A549 treated with RU486 at 1 μM for 4 hours (cell line): ENCODE measurements at places on chromosomes 7 and 10. TPM values are rescaled to one million over a fixed set of nuclear protein-coding genes. Genes with fewer than 3 reads are reported as not detected.

The IL6 gene
- 2.0 to 4.6 TPM (median 2.9 TPM) in 5 replicates for total RNA-seq

The DKK1 gene
- total RNA-seq, result 328 to 429 TPM (median 377 TPM) in 5 replicates

The BLNK gene
- not detected in 5 replicates for total RNA-seq

The LEP gene
- not detected in 5 replicates for total RNA-seq

The ELOVL3 gene
- 0.10 to 0.27 TPM (median 0.25 TPM) in 5 replicates for total RNA-seq

The CCDC7 gene
- total RNA-seq, result 0.22 to 1.5 TPM (median 0.54 TPM) in 5 replicates

The PDE6C gene
- total RNA-seq, result not detected in 5 replicates

The YWHAG gene
- 151 to 243 TPM (median 234 TPM) in 5 replicates for total RNA-seq

The STOX1 gene
- total RNA-seq, result 0.60 to 0.90 TPM (median 0.81 TPM) in 5 replicates

The AMPH gene
- total RNA-seq, result not detected in 5 replicates

The ODAD2 gene
- 0.07 TPM in 1 of 5 replicates, not detected in the others for total RNA-seq

The FANK1 gene
- total RNA-seq, result 2.4 to 3.8 TPM (median 3.0 TPM) in 5 replicates

The HDAC9 gene
- total RNA-seq, result 0.15 to 0.38 TPM (median 0.22 TPM) in 5 replicates

The PWWP2B gene
- total RNA-seq, result 11.6 to 19.1 TPM (median 17.8 TPM) in 5 replicates

The RPEL1 gene
- total RNA-seq, result 0.08 TPM in 1 of 5 replicates, not detected in the others

The CPEB3 gene
- total RNA-seq, result 0.16 to 0.37 TPM (median 0.34 TPM) in 5 replicates

The AKR1B15 gene
- total RNA-seq, result 29.6 to 59.9 TPM (median 40.5 TPM) in 5 replicates

The DOCK1 gene
- total RNA-seq, result 19.1 to 25.2 TPM (median 23.4 TPM) in 5 replicates

The GPR22 gene
- total RNA-seq, result not detected in 5 replicates

The SEMA3A gene
- total RNA-seq, result 5.0 to 7.0 TPM (median 6.4 TPM) in 5 replicates

The DENND2A gene
- total RNA-seq, result 0.22 to 0.45 TPM (median 0.32 TPM) in 5 replicates

The PRF1 gene
- total RNA-seq, result not detected in 5 replicates

The TMEM26 gene
- 0.03 to 0.26 TPM (median 0.12 TPM) in 4 of 5 replicates, not detected in the other for total RNA-seq

The TFEC gene
- 0.06 TPM in 1 of 5 replicates, not detected in the others for total RNA-seq

The MYOF gene
- 180 to 248 TPM (median 210 TPM) in 5 replicates for total RNA-seq

The ABHD11 gene
- 20.5 to 29.3 TPM (median 24.9 TPM) in 5 replicates for total RNA-seq

The SPDYE6 gene
- total RNA-seq, result not detected in 5 replicates

The AKR1C1 gene
- 507 to 659 TPM (median 621 TPM) in 5 replicates for total RNA-seq

The MBL2 gene
- not detected in 5 replicates for total RNA-seq

The ASB15 gene
- total RNA-seq, result not detected in 5 replicates

The TCAF2 gene
- 0.29 to 0.36 TPM (median 0.32 TPM) in 5 replicates for total RNA-seq

The ZNF680 gene
- 0.38 to 3.4 TPM (median 2.4 TPM) in 5 replicates for total RNA-seq

The PLCE1 gene
- total RNA-seq, result 5.1 to 6.2 TPM (median 5.6 TPM) in 5 replicates

The GRID2IP gene
- total RNA-seq, result 0.03 TPM in 1 of 5 replicates, not detected in the others

The SDK1 gene
- total RNA-seq, result 0.31 to 0.74 TPM (median 0.37 TPM) in 5 replicates

The TRIM74 gene
- 0.15 to 0.65 TPM (median 0.45 TPM) in 3 of 5 replicates, not detected in the others for total RNA-seq

The FKBP6 gene
- not detected in 5 replicates for total RNA-seq

The BEND7 gene
- 10.1 to 12.4 TPM (median 11.9 TPM) in 5 replicates for total RNA-seq
